Activated CD4-positive, alpha-beta memory T cell treated with anti-CD3 and anti-CD28 coated beads for 36 hours (primary cell): ENCODE measurements at places on chromosomes 3 and 15.

DNA sequence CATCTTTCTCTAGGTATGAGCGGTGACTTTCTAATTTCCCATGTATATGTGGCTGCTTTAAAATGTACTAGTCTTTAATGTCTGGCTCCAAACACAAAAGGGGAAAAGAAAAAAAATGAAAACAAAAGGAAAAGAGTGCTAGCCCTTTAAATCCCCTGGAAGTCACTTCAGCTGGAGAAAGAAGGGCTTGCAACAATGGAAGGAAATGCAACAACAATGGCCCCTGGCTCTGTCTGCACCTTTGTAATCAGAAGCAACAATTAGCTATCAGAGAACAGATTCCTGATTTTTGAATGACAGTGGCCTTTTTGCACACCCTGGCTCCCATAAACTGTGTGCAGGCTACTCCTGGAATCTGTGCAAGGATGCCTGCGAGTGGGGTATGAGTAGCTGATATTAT lies 591.2 kb downstream of the FHIT start:
- DNase-seq, result no peak

DNA sequence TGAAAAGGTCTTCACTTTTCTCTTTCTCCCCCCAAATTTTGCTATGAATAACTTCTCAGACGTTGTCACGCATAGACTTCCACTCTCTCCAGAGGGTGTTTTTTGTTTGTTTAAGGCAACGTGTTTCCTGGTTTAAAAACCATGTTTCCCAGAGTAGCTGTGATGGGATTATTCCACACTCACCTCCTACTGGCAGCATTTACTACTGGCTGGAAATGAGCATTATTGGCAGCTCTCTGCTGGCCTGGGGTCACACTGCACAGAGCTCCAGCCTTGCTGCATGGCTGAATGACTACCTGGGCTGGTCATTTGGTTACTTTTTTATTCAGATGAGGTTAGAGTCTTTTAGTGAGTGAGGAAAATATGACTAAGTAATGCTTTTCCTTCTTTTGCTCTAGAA lies 65.2 kb downstream of the RARB start:
- DNase-seq, result no peak

- no peak for DNase-seq
Observed at GRCh38 chr3:87595798-87596197, 319.4 kb upstream of the POU1F1 start.

DNA sequence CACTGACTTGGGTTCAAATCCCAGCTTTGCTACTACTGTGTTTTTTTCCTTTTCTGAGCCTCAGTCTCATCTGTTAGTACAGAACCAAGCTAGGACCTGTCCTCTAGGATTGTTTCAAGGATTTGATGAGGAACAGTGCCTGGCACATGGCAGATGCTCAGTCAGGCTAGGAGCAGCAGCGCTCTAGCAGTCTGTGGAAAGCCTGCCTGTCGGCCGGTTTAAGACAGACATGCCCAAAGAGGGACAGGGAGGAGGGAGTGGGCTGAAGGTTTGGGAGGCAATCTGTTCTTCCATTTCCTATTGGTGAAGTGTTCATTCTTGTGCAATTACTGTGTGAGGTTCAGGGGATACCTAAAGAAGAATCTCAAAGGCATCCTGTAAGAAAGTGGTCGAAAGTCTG lies 35.1 kb upstream of the RGMA start:
- DNase-seq, result no peak

DNA sequence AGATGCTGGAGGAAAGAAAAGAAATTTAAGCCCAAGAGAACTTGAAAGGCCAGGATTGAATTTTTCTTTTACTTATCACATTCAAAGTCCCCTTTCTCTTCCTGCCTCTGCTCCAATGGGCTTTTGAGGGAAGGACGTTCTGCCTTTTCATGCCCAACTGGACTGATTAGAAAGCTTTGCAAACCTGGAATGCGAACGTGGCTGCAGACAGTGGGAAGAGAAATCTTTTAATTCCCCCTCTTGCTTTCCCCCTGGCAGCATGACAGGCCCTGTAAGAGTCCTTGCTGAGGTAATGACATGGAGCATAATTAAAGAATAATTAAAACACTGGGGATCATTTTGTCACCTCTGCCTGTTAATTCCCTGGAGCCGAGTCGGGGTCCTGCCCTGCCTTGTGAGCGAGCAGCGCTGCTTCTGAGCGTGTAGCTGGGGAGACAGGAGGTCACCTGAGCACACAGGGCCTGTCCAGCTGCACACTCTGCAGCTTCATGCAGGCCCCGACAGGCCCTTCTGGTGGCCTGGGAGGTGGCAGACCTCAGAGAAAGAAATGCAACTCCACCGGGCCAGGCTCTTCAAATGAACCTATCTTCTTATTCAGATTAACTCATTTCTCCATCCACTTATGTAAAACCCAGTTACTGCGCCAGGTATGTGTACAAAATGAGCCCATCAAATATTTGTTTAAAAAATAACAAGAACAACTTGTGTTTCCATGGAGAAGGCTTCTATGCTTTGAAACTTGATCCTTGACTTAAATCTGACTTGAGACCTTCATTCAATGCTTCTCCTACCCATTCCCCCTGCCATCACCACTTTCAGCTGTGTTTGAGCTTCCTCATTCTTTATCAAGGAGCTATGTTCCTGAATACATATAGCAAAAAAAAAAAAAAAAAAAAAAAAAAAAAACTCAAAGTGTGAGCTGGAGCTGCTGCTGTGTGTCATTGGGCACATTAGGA lies 628.2 kb upstream of the CFAP20DC start:
- no peak for DNase-seq

DNA sequence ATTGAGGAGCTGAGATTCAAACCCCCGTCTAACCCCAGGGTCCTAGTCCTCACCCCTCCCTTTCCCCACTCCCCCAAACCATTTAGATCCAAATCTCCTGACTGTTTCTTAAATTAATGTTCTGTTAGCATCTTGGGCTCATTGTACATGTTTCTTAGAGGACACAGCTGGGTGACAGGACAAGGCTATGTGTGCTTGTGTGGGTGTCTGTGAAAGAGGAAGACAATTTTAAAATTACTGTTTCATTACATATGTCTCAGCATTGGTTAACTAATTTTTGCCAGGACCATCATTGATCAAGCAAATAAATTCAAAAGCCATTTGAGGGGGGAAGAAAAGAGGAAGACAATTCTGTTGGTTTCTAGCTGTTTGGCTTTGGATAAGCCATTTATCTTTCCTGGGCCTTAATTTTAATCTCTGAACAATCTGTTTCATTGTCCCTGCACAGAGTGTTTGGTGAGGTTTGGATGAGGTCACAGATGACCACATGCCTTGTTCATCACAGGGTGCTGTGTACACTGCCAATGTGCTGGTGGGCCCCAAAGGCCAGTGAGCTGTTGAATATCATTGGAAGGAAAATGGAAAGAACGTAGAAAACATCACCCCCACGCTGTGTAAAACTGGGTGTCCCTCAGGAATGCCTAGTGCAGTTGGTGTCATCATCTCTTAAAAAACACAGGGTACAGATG lies 51.9 kb downstream of the RPLP1 start:
- DNase-seq, result no peak

- DNase-seq, result no peak
Observed at GRCh38 chr3:115624029-115624741, 875 bp downstream of the GAP43 start.

DNA sequence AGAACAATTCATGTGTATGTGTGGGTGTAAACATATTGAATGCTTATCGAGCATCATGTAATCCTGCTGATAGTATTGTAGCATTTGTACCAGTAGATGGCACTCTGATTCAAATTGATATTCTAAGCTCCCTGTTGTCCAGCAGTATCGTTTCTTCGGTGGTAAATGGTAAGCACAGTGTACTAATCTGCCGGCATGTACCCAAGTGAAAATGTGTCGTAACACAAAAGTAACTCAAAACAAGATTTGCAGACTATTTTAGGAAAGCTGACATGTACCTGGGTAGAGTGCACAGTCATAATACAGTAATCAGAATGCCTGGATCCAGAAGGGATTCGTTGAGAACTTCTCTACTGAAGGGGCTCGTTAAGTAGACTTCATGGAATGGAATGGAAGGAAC lies 31.7 kb upstream of the MNS1 start:
- DNase-seq, result no peak

- no peak for DNase-seq
Observed at GRCh38 chr15:66102563-66103292, 150.8 kb downstream of the MEGF11 start.

- DNase-seq, result no peak
Observed at GRCh38 chr15:39472621-39473297, 108.1 kb upstream of the THBS1 start.

DNA sequence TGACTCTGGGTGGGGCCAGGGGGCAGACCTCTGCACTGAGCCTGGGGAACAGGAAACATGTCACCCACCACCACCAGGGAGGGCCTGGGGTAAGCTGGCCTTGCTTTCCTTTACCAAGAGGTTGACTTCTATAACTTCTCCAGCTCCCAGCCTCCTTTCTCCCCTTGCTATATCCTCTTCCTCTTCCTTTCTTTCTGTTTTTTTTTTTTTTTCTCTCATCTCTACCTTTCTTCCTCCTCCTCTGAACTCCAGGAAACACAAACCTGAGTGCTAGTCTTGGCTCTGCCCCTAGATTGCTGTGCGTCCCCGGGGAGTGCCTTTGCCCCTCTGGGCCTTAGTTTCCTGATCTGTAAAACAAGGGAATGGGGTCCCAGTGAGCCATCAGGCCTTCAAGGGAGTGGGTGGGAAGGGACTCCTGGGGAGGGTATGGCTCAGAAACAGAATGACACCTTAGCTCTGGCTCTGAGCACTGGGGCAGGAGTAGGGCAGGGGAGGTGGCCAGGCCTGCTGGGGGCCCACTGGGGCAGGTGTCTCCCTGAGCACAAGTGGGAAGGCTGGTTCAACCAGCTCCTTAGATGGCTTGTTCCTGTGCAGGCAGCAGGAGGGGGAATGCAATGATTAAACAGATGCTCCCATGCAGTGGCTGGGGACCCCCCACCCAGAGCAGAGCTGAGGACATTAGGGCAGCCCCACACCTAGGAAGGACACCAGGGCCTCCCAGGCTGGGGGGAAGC lies 4.3 kb downstream of the SNX33 start:
- DNase-seq, result peak; percentile 17
